Stimulated activated CD4-positive, alpha-beta T cell treated with anti-CD3 and anti-CD28 coated beads, Interleukin-4, amount 100 ng/mL, for 4 hours (primary cell): ENCODE measurements at places on chromosomes 7 and 10.

- no peak for DNase-seq
Observed at GRCh38 chr10:22314852-22315251, 1.3 kb upstream of the COMMD3 start.

DNA sequence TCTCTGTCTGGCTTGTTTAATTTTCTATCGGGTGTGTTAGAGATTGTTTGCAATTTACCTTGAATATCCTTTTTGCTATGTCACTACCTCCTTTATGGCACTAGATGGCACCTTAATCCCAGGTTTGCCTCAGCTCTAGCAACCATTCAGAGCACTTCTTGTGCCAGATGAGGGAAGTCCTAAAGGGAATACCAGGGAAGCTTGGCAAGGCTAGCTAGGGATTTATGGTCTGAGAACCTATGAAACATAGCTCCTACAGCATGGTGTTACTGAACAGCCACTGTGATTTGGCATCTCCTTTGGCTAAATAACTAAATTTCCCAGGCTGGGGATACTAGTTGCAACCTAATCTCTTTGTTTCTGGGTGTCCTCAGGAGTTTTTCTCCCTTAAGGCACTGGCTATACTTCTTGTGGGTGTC lies 69.0 kb upstream of the VOPP1 start:
- DNase-seq = no peak

GRCh38 chr10:132551093-132551807 lies 13.7 kb downstream of the INPP5A start:
- DNase-seq = no peak

DNA sequence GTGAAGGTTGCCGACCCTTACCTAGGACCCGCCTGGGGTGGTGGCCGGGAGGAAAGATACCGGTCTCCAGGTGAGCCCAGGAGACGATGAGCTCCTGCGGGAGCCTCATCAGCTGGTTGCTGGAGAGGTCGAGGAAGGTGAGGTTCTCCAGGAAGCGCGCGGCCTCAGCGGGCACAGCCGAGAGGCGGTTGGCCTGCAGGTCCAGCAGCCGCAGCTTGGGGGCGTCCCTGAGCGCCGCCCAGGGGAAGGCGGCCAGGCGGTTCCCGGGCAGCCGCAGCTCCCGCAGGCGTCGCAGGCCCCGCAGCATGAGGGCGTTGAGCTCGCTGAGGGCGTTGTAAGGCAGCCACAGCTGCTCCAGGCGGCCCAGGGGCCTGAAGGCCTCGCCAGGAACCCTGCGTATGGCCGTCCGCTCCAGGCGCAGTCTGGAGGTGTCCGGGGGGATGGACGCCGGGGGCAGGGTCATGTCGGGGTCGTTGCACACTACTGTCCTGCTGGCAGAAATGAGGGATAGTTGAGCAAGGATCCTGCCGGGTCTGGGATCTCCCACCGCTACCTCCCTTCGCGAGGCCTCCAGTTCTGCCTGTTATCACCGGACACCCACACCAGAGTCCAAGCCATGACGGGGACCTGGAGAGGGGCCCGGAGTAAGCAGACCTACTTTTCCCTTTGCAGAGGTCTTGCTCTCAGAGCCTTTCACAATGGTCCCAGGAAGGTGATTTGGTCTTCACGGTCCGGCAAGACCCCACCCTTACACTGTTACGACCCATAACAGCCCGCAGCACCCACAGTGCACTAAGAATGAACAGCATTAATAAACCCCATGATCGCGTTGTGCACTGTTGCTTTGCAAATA lies 3.9 kb downstream of the LRIT1 start:
- DNase-seq = no peak

DNA sequence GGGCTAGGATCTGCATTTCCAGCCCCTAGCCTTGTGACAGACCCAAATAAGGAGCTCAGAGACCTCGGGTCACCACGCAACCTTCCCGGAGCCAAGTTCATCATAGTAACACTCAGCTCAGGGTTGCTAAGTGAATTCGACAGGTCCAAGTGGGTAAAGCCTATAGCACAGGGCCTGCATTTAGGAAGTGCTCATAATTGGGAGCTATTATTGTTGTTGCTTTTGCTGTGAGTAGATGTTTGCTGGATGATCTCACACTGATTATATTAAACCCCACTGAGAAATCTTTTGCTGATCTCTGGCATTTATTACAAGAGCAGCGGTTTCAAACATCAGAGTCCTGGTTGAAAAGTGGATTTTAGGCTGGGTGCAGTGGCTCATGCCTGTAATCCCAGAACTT lies 20.3 kb upstream of the SAR1A start:
- no peak for DNase-seq

- no peak for DNase-seq
Observed at GRCh38 chr7:130473876-130474275, 18.0 kb upstream of the MEST start.

DNA sequence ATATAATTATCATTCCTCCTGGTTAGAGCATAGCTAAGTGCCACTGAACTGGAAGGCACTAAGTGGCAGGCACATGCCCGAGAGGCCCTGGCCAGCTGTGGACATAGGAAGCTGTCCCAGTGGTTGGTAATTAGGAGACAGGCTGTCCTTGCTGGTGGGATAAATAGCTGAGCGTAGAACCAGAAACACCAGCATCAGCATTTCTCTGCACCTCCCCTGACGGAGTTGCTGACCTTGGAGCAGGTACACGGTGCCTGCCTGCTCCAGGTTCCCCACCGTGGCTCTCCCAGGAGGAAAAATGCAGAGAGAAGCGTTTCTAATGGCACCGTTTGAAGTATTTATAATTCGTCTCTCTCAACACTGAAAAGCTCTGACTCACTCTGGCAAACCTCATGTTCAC lies 5.6 kb upstream of the ABLIM1 start:
- DNase-seq = no peak

DNA sequence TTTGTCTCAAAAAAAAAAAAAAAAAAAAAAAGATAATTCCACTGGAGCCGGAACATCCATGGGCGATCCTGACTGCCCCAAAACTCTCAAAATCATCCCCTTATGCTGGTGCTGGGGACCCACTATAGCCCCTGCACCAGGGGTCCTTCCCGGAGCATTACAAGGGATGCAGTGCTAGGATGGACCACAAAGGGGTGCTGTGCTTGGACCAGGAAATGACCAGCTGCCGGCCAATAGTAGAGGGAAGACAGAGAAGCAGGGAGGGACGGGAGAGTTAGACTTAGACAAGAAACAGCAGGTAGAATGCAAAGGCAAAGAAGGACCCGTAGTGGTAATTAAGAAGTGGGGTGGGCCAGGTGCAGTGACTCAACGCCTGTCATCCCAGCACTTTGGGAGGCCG lies 40.5 kb downstream of the RCC1L start:
- DNase-seq = no peak
